CD8-positive, alpha-beta memory T cell (primary cell): ENCODE measurements at places on chromosomes 6 and 20. TPM values are rescaled to one million over a fixed set of nuclear protein-coding genes. Genes with fewer than 3 reads are reported as not detected.

The PNPLA1 gene
- total RNA-seq: not detected

The THBD gene
- 0.13 TPM for total RNA-seq

The GPLD1 gene
- 0.64 TPM for total RNA-seq

DNA sequence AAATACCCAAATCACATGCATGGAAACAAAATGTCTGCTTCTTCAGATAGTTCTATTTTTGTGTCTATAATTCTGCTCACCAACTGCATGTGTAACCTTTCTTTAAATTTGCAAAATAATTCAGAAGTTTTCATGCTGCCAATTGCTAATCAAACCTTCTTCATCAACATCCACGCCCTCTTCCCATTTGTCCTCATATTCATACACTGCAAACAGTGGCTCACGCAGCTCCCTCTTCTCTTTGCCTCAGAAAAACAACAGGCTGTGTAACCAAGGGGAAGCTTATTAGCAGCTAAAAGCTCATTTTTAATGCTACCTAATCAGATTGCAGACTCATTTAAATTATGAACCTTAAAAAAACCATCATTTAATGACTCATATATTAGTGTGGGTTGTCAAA lies 555.0 kb upstream of the EPHA7 start:
- DNase-seq: no peak
- no peak overlapping the region for H3K27ac ChIP-seq
- no peak overlapping the region for H3K4me3 ChIP-seq
- H3K4me1 ChIP-seq: no peaks in the 10 kb centered on the region
- no peaks in the 10 kb centered on the region for H3K27me3 ChIP-seq
- H3K36me3 ChIP-seq: no peaks in the 10 kb centered on the region

- H3K27ac ChIP-seq: peak within 1 kb of the TSS; percentile 70
- no peaks in the 10 kb centered on the region for H3K36me3 ChIP-seq
- H3K4me1 ChIP-seq: peaks cover 30% of the 10 kb centered on the region
- H3K27me3 ChIP-seq: no peaks in the 10 kb centered on the region
- peak; percentile 85 for DNase-seq
Observed at GRCh38 chr20:58980711-58981627, at the start of gene NELFCD. Gene NELFCD (plus strand): TSS chr20:58981256. CDS start chr20:58981310, 54 bp downstream.

- peaks cover 19% of the 10 kb centered on the region for H3K36me3 ChIP-seq
- DNase-seq: peak; percentile 84
- no peaks in the 10 kb centered on the region for H3K27me3 ChIP-seq
- H3K4me3 ChIP-seq: peak overlapping the region; percentile 96
Observed at GRCh38 chr20:63736893-63737694, 630 bp downstream of the LIME1 start.

DNA sequence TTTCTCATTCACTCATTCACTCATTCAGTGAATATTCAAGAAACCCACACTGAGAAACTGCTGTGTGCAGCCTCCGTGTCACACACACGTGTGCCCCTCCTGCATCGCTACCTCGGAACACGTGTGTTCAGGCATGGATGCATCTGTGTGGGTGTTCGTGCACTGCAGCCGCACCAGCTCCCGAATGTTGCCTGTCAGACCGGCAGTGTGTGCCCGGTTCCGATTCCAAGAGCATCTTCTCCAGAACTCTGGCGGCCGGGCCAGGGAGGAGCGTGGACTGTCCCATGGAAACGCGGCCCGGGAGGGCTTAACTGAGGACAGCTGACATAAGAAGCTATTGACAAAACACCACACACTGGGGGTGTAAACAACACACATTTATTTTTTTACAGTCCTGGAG lies 216.0 kb downstream of the DLL1 start:
- H3K4me3 ChIP-seq: no peak overlapping the region
- no peak for DNase-seq
- H3K27me3 ChIP-seq: no peaks in the 10 kb centered on the region
- no peaks in the 10 kb centered on the region for H3K36me3 ChIP-seq

- H3K27ac ChIP-seq: no peak overlapping the region
- H3K4me3 ChIP-seq: no peak overlapping the region
- no peaks in the 10 kb centered on the region for H3K27me3 ChIP-seq
- DNase-seq: no peak
Observed at GRCh38 chr6:6725468-6726209, 137.1 kb downstream of the LY86 start.

GRCh38 chr6:166558156-166559005 lies 28.1 kb downstream of the RAMACL start:
- no peak overlapping the region for H3K27ac ChIP-seq
- H3K4me1 ChIP-seq: no peaks in the 10 kb centered on the region
- no peaks in the 10 kb centered on the region for H3K27me3 ChIP-seq
- H3K4me3 ChIP-seq: no peak overlapping the region

- H3K27ac ChIP-seq: no peak overlapping the region
- H3K4me1 ChIP-seq: no peaks in the 10 kb centered on the region
- no peak for DNase-seq
- no peaks in the 10 kb centered on the region for H3K36me3 ChIP-seq
Observed at GRCh38 chr20:1094751-1095150, 23.7 kb upstream of the PSMF1 start.

- peaks cover 21% of the 10 kb centered on the region for H3K4me1 ChIP-seq
- no peak overlapping the region for H3K4me3 ChIP-seq
- H3K27ac ChIP-seq: no peak overlapping the region
- no peaks in the 10 kb centered on the region for H3K36me3 ChIP-seq
- H3K27me3 ChIP-seq: no peaks in the 10 kb centered on the region
Observed at GRCh38 chr6:45450831-45451230, 73.1 kb upstream of the SUPT3H start.

GRCh38 chr6:167356874-167357273 lies 32.0 kb downstream of the TTLL2 start:
- H3K36me3 ChIP-seq: no peaks in the 10 kb centered on the region
- no peak overlapping the region for H3K4me3 ChIP-seq
- no peaks in the 10 kb centered on the region for H3K4me1 ChIP-seq

- H3K4me3 ChIP-seq: no peak overlapping the region
- no peaks in the 10 kb centered on the region for H3K27me3 ChIP-seq
- DNase-seq: no peak
Observed at GRCh38 chr20:63703471-63703975, 4.3 kb downstream of the ARFRP1 start.

DNA sequence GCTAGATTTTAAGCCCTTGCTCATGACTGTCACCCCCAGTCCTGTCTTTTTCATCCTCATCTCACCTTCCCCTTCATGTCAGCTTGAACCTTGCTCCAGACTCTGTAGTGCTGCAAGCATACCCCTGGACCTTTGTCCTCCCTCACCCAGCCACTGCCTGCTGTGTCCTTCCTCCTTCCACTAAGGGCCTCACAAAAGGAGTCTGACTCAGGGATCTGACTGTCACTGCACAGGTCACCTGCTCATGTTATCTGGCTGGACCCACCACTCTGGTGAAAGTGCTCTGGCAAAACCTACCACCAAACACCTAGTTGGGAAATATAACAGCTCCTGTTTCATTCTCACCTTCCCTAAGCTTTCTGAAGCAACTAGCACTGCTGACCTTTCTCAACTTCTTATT lies 151.4 kb downstream of the INSM1 start:
- H3K27me3 ChIP-seq: no peaks in the 10 kb centered on the region
- DNase-seq: no peak
- H3K27ac ChIP-seq: no peak overlapping the region
- peaks cover 4% of the 10 kb centered on the region for H3K36me3 ChIP-seq

DNA sequence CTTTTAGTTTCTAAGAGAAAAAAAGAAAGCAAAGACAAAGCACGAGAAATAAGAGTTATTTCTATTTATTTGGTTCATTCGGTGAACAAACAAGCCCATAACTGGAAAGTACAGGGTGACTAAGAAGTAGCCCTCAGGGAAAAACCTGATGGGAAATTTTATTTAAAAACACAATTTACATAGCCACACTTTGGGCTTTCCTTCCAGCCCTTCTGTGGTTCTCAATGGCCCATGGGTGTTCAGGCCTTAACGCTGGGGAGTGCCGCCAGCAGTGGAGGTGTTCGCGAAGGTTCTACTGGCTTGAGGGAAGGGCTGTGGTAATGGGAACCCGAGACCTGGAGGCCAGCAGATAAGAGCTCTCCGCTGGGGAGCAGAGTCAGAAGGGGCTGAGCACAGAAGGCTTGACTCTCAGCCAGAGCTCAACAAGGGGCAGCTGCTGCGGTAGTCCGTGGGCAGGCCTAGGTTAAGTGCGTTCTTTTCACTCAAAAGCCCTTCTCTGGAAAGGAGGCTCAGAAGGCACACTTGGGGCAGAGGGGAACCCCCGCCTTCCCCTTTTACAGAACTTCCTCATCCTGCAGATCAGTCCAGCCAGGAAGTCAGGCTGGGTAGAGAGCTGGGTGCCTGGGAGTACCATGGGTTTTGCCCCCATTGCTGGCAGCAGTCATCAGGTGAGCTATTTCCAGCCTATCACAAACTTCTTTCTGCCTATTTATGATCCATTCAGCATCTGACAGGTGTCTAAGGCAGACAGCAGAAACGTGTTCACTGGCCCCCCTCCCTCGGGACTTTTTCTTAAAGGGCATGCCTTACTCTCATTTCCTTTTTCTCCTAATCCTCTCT lies 8.8 kb upstream of the CD83 start:
- peak overlapping the region; percentile 29 for H3K27ac ChIP-seq
- peak; percentile 21 for DNase-seq
- H3K4me3 ChIP-seq: no peak overlapping the region
- H3K4me1 ChIP-seq: peaks cover 24% of the 10 kb centered on the region

DNA sequence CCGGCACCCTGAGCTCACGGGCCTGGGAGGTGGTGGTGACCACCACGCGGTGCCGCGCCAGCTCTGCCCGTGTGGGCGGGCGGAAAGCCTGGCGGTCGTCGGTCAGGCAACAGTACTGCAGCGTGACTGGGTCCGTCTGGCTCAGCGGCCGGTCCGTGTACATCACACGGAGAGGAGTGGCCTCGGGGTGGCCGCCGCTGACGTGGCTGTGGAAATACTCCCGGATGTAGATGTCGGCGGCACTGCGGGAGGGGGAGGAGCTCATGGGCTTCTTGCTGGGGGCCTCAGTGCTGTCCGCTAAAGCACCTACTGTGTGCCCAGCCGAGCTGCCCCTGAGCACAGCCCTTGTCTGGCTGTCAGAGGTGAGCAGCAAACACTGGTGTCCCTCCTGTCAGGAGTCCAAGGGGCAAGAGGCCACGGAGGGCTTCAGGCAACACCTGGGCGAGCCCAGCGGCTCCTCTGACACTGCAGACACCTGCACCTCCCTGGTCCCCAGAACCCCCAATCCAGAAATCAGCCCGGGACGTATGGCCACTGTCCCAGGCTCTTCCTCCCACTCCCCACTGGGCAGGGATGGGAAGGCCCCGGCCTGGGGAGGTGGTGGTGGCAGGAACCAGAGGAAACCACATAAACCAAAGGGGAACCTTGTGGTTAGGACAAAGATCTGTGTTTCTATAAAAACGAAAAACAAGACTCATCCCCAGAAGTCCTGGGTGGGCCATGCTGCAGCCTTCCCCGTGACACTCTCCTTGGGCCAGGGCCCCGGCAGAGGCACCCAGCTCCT lies 6.5 kb downstream of the HELZ2 start:
- DNase-seq: peak; percentile 43
- H3K4me1 ChIP-seq: peaks cover 28% of the 10 kb centered on the region
- H3K27me3 ChIP-seq: no peaks in the 10 kb centered on the region
- H3K27ac ChIP-seq: no peak overlapping the region
- H3K36me3 ChIP-seq: no peaks in the 10 kb centered on the region

DNA sequence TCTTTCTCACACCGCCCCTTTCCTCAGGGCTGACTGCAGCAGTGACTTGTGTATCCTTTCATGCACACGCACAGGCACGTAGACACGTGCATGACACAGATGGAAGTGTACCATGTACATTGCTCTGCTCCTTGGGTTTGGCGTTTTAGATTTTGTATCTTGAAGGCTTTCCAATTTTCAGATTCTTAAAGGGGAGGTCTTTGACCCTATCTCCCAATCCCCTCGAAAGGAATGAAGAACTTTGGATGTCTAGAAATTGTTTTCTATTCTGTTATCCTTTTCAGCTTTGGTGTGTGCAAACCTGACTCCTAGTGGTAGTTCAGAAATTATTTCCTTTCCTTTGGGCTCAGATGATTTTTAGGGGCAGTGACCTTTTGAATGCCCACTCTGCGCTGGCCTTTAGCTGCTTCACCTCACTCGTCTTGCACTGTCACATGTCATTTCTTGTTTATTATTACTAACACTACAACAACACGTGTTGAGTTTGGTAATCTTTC lies 63.0 kb downstream of the HIVEP1 start:
- H3K4me1 ChIP-seq: peaks cover 5% of the 10 kb centered on the region
- no peak for DNase-seq
- H3K4me3 ChIP-seq: no peak overlapping the region
- H3K27ac ChIP-seq: no peak overlapping the region
- no peaks in the 10 kb centered on the region for H3K27me3 ChIP-seq

DNA sequence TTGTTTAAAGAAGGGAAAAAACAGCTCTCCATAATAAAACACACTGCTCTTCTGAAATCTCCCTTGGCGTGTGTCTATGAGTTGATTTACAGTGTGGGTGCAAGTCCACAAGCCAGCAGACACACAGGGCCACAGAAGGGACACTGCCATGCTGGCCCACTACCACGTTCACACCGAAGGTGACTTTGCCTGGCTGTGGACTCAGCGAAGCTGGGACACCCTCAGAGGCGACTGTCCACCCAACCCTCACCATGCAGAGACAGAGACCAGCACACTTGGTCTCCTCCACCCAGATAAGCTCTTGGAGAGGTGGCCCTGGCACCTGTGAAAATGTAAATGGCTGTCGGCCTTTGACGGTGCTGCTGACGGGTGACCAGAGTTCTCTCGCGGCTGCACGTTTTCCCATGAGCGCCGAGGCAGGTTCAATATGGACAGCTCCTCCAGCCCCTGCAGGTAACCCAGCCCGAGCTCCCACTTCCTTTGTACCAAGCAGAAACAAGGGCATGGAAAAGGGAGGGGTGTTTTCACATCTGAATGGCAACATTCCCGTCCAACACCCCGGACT lies 78.0 kb downstream of the YTHDF1 start:
- no peak for DNase-seq
- H3K36me3 ChIP-seq: no peaks in the 10 kb centered on the region
- no peaks in the 10 kb centered on the region for H3K27me3 ChIP-seq
- H3K4me1 ChIP-seq: no peaks in the 10 kb centered on the region
- H3K4me3 ChIP-seq: no peak overlapping the region
- no peak overlapping the region for H3K27ac ChIP-seq

GRCh38 chr6:43584892-43585570 lies 9.0 kb downstream of the POLH start:
- DNase-seq: no peak
- H3K27me3 ChIP-seq: no peaks in the 10 kb centered on the region
- no peak overlapping the region for H3K27ac ChIP-seq
- peaks cover 17% of the 10 kb centered on the region for H3K4me1 ChIP-seq
- H3K36me3 ChIP-seq: peaks cover 17% of the 10 kb centered on the region

- H3K4me1 ChIP-seq: no peaks in the 10 kb centered on the region
- H3K27ac ChIP-seq: no peak overlapping the region
- no peaks in the 10 kb centered on the region for H3K27me3 ChIP-seq
- no peak overlapping the region for H3K4me3 ChIP-seq
- DNase-seq: no peak
Observed at GRCh38 chr20:19833395-19833794, 75.3 kb downstream of the RIN2 start.

DNA sequence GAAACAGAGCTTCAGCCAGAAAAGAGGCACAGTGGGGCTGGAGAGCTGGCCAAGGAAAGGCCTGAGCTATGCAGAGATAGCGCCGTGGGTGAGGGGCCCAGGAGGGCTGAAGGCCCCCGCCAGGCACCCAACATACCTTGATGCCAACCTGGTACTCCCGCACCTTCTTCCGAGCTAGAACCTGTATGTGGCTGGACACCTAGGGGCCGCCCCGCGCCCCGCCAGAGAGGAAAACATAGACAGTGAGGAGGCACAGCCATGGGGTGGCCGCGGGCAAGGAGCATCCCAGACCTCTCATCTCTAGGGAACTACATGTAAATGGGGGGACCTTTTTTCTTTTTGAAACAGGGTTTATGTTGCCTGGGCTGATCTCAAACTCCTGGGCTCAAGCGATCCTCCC lies 12.0 kb downstream of the RPL10A start:
- H3K4me1 ChIP-seq: no peaks in the 10 kb centered on the region
- no peaks in the 10 kb centered on the region for H3K36me3 ChIP-seq
- no peak overlapping the region for H3K27ac ChIP-seq
- DNase-seq: peak; percentile 32
- no peaks in the 10 kb centered on the region for H3K27me3 ChIP-seq
- H3K4me3 ChIP-seq: no peak overlapping the region
